ENCODE measurements at places on chromosomes 3 and 15.

- DNase-seq = no peak
Observed at GRCh38 chr15:49122541-49123062, 32.8 kb downstream of the COPS2 start.

- DNase-seq = no peak
Observed at GRCh38 chr15:61314427-61314826, 85.3 kb upstream of the RORA start.

DNA sequence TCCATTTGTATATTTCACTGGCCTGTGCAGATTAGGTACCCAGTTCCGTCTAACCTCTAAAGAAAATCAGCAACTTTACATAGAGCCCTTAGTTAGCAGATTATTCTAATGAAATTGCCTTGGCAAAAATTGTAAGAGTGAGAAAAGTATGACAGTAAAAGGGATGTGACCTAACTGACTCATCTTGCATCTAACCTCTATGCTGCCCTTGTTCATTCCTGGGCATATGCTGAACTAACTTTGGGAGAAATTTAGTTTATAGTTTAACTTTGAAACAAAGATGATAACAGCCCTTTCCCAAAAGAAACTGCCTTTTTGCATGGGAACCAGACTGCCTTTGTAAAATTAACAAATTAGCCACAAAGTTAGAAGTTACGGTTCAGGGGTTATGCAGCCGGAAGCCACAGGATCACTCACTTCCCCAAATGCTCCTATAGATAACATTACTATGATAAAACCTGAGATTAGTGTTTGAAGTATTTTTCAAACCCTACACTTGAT is 839.8 kb upstream of the ALCAM start:
- no peak for DNase-seq

DNA sequence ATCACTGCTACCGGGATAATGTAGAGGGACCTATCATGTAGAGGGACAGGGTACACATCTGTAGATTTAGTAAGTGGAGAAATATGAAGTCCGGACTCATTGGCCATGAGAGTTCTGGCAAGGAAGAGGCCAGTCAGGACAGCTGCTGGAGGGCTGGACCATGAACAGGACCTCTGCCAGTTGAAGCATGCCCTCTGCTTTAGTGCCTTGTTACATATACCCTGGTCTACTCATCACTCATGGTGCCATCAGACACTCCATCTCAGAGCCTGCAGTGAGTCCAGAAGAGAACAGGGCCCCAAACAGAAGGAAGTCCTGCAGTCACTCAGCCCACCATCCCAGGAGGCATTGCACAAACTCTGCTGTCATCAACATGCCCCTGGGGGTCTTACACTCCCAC is 54.7 kb upstream of the CA12 start:
- DNase-seq = no peak

DNA sequence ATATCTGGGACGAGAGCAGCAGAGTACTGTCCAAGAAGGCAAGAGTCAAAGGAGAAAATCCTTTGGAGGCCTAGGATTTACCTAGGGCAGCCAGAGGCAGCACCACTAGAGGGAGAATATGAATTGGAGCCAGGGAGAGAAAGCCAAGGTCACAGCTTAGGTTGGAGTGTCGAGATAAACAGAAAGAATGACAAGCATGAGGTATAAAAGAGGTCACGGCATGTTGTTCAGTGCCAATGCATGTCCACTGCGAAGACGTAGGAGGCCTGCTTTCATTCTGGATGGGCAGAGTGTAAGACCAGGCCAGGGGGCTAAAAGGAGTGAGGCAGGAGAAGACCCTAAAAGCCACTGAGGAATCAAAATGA is 47.2 kb downstream of the THBS1 start:
- no peak for DNase-seq

DNA sequence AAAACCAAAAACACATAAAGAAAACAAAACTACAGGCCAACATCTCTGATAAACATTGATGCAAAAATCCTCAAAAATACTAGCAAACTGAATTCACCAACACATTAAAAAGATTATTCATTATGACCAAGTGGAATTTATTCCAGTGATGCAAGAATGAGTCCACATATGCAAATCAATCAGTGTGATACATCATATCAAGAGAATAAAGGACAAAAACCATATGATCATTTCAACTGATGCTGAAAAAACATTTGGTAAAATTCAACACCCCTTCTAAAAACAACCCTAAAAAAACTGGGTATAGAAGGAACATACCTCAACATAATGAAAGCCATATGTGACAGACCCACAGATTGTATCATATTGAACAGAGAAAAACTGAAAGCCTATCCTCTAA is 265.6 kb upstream of the DCBLD2 start:
- DNase-seq = peak; percentile 59

GRCh38 chr15:101152914-101153313 is 98.9 kb downstream of the CHSY1 start:
- DNase-seq = no peak

DNA sequence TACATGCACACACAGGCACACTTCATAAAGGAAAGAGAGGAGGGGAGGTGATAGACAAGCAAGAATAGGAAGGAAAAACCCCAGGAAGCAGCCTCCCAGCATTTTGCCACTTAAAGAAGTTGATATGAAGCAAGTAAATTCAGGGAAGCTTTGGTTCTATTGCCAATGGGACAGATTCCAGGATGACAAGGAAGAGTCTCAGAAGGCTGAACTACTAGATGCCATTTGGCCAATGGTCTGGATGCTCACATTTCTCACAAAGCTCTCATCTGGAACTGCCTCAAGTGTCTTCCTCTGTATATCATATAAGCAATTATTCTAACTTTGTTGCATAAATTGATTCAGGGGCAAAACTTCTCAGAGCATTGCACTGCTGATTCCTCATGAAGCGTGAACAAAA is 78.8 kb upstream of the STRIT1 start:
- DNase-seq = no peak

DNA sequence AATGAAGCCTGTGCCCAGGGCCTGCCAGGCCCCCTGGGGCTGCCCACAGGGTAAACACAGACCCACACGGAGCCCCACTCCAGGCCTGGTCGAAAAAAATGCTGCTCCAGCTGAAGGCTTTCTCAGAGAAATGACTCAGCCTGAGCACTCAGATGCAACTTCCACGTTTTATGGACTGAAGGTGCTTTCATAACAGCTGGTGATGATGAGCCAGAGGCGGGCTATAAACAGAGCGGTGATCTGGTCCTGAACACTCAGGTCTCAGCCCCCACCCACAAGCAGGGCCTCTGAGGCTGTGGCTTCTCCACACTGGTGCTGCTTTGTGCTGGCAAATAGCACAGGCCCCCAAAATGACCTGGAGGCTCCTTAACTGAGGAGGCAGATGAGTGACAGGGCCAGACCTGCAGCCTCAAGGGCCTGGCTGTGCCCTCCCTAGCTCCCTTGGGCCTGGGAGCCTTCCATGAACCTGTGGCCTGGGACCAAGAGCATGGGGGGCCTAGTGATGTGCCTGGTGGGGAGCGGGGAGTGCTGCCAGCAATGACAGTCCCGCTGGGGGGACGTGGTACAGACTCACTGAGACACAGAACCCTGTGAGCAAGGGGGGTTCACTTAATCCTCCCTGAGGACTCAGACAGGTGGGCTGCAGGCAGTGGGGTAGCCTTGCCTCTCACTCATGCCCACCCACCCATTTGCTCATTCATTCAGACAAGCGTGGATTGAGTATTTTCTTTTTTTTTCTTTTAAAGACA is 23.0 kb upstream of the FURIN start:
- peak; percentile 82 for DNase-seq

GRCh38 chr3:11055496-11055895 is 62.9 kb downstream of the SLC6A1 start:
- DNase-seq = no peak

DNA sequence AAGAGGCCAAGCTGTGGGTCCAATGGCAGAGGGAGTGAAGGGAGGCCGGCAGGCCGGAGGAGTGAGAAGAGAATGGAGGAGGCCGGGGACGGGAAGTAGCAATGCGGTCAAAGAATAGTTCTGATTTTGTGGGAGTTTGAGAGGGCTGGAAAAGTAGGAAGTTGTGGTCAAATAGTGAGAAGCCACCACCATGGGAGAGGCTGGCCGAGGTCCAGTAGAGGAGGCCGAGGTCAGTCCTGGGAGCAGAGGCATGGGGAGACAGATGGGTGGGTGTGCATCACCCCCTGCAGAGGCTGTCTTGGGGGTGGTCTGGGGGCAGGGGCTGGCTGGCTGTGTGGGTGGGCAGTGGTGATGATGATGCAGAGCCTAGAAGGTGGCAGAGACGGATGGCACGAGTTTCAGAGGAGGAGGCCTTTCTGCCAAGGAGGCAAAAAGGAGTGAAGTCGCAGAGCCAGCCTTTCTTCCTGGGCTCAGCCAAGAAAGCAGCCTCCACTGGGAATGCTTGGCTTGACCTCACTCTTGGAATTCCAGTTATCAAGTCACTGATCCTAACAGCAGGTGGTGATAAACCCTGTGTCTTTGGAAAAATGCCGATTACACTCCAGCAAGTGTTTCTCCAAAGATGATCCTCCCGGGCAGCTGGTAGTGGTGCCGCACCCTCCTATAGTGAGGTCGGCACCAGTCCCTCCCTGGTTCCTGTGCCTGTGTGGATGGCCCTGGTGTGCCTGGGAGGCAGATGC is 57.3 kb downstream of the ARNT2 start:
- DNase-seq = peak; percentile 53

DNA sequence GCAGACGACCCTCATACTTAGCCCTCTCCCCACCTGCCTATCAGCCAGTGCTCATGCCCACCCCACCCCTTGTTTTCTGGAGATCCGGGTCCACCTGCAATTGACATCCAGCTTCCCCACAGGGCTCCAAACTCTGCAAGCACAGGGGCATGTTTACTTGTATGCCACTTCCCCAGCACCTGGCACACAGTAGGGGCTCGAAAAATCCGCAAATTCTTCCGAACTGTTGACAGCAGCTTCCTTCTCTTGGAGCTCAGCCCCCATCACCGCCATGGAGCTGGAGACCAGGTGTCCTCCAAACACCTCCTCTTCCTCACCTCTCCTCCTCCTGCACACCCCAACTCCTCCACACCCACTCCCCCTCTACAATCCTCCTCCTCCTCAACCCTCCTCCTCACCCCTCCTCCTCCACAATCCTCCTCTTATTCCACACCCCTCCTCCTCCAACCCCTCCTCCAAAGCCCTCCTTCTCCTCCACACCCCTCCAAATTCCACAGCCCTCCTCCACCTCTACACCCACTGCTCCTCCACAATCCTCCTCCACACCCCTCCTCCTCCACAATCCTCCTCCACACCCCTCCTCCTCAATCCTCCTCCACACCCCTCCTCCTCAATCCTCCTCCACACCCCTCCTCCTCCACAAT is 70.4 kb upstream of the BLM start:
- no peak for DNase-seq

GRCh38 chr3:190209533-190209932 is 88.8 kb upstream of the P3H2 start:
- DNase-seq = no peak

DNA sequence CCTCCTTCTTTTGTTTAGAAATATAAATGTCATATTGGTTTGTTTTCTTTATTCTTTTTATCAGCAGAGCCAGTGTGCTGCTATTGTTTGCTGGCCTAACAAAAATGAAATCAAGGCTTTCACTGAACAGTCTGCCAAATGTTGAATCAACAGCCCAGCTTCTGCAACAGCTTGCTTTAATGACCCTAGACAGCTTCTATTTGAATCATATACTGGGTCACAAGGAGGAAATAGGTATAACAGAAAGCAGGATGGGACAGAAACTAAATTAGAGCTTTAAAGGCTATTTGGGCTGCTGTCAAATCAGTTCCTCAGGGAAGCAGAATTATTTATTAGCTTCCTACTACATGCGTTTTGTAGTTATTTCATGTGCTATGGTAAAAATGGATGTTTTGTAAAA is 12.1 kb upstream of the DNAJC13 start:
- no peak for DNase-seq

- DNase-seq = peak; percentile 43
Observed at GRCh38 chr15:50315814-50316630, 39.0 kb downstream of the GABPB1 start.

DNA sequence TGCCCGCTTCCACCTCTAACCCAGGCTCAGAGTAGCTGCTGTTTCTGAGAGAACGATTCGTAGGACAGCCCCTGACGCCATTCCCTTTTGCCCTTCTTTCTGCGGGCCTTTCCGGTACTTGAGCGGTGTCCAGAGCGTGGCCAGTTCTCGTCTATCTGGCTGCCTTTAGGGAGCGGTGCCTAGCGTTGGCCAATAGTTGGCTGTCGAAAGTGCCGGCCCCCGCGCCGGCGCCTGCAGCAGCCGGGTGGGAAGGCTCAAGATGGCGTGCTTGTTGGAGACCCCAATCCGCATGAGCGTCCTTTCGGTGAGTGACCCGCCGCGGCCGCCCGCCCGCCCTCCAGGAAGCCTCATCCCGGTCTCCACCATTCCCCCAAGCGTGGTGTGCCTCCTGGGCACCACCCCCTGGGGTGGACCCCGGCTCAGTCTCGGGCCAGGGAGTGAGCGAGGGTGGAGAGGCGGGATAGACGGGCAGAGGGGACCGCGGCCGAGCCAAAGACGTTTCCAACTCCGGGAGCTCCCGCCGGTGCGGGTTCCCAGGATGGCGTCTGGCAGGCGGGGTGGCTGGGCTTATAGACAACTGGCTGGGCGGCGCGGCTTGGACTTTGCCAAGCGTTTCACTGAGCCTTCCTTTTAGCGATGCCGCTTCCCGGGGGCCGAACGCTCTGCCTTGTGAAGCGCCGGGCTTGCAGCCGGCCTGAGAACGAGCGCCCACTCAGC is at the start of gene ARMC8:
ARMC8 (plus strand) TSS at position 6 of the 717 bp plus-strand sequence; CDS start at position 260, 254 bp downstream.
- peak; percentile 46 for DNase-seq

DNA sequence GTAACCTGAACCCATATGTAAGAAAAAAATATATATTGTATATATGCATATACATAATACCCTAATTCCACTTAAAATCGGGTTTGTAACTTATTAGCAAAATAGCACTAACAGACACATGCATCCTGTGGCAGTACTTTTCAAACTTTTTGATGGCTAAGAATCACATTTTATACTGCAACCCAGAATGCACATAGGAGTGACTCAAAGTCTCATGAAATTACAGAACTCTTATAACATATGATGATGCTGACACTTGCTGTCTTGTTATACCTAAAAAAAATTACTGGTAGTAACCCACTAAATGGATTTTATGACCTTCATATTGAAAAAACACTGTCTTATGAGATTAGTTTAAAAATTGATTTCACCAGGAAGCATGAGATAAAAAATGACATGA is 152.4 kb upstream of the FRMD4B start:
- no peak for DNase-seq

DNA sequence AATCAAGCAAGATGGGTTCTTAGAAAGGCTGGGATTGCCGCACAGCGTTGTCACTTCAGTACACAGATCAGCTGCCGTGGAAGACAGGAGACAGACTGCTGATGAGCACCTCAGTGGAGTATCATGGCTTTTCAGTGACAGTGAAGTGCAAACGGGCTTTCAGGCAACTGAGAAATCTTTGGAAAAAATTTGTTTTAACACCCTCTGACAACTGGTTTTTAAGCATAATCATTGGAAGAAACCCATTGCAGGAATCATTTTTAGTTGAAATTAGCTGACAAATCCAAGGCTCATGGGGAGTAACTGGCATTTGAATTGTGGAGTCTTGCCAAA is 418.8 kb downstream of the OTOL1 start:
- no peak for DNase-seq
